ENCODE measurements at places on chromosomes 6 and 20. TPM values are rescaled to one million over a fixed set of nuclear protein-coding genes. Genes with fewer than 3 reads are reported as not detected.

KPNA5 gene
- total RNA-seq = 38.8 TPM

DNA sequence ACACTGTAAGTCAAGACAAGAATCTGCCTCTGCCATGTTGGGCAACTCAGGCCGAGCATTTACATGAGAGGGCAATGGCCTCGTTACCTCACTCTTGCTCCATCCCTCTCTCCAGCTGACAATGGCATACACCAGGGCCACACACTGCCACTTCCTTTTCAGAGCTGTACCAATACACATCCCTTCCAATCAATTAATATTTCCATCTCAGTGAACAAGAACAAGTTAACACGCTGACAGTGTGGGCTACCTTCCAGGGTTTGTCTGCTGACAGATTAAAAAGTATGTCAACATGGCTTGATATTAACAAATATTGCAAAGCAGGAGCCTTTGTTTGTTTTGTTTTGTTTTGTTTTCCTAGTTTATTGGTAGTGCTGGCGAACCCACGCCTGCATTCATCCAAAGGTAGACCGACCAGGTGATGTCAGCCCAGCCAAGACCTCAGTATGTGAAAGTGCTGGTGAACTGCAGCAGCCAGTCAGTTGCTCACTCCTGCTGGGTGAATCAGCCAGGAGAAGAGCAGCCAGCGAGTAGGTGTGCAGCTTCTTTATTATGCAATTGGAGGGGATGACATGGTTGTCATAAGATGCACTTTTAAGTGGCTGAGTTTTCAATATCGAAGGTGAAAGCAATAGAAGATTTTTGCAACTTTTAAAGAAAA lies 487.3 kb upstream of the JARID2 start:
- no peak for DNase-seq

RAD21L1 gene
- not detected for total RNA-seq

DNA sequence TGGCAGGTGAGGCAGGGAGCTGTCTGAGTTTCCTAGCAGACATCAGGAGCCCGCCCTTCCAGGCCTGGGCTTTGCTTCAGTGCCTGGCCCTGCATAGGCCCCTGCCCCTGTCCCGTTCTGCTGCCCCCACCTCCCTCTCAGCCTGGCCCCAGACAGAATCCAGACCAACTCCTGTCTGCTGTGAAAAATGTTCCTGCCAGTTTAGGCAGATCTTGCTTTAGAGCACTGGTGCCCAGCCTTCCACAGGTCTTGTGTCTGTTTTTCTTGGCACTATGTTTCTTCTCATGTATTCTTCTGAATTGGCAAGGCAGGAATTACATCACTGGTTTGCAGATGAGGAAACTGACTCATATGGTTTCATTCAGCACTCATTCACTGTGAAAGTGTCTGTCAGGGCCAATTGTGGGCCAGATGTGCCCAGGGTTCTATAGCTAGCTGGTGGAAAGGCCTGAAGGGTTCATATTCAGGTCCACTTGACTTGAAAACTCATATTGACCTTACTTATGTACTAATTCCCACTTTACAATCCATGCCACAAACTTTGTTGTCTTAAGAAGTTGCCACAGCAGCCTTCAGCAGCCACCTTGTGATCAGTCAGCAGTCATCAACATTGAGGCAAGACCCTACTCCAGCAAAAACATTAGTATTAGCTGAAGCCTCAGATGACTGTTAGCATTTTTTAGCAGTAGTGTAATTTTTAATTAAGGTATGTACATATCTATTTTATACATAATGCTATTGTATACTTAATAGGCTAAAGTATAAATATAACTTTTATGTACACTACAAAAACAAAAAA lies 40.5 kb downstream of the HLA-F start:
- DNase-seq = no peak

- DNase-seq = no peak
Observed at GRCh38 chr6:134317471-134318131, at the start of gene SGK1. TSS of gene SGK1 (minus strand) at chr6:134318112. CDS start at chr6:134317460, 652 bp downstream.

RNF8 gene
- total RNA-seq = 21.7 TPM

GRCh38 chr6:41723530-41724227 lies 11.7 kb downstream of the TFEB start:
- DNase-seq = no peak
